ENCODE measurements at places on chromosomes 6 and 20.

- DNase-seq, result no peak
These were observed 25.1 kb downstream of the RNF217 start for GRCh38 chr6:124987291-124987690.

- no peak for DNase-seq
These were observed 23.9 kb downstream of the THBS2 start for GRCh38 chr6:169229615-169230321.

DNA sequence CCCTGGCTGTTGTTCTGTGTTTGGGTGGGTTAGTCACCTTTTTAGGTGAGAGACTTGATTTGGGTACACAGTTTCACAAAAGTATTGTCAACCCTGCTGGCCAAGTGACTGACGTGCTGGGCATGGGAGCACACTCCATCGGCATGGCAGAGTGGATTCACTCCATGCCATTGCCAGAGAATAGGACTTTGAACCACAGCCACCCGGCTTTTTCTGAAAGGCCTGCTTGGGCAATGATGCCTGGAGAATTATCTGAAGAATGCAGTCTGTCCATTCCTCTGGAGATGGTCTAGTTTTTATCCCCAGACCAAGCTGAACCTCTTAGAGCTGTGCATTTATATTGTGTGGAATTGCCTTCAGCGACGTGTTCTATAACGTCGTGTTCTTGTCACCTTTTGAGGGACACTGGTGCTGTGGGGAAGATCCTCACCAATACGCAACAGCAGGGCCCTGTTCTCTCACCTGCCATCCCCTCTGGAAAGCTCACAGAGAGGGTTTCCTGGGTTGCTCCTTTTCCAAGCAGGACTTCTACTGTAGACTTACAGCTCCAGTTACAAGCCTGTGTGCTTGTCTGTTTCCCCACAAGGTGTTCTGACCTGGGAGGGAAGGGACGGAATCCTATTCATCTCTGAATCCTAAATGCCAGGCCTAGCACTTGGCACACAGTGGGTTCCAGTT is 183.4 kb upstream of the AKAP12 start:
- DNase-seq, result no peak

DNA sequence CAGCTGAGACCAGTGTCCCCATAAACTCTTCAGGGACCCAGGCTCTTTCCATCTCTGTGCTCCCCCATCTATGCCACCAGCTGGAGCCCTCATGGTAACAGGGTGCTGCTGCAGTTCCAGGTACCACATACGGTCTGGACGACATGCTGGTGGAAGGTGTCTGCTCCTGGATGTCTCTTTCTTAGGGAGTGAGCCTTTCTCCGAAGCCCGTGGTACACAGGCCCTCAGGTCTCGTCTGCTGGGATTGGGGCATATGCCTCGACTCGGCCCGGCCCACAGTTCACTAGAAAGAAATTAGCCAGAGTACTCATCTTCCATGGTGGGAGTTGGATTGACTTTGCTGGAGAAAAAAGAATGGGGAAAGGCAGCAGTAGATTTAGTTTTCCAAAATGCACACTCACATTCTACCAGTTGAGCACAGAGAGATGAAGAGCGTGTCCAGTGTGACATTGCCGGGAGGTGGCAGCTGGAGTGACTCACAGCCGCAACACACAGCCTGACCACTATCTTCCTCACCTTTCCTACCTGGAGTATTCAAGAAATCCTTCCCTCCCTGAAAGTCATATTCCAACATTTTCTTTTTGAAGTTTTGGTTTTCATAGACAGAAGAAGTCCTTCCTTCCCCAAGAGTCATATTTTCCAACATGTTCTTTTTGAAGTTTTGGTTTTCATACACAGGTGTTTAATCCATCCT is 18.6 kb upstream of the SPO11 start:
- no peak for DNase-seq

DNA sequence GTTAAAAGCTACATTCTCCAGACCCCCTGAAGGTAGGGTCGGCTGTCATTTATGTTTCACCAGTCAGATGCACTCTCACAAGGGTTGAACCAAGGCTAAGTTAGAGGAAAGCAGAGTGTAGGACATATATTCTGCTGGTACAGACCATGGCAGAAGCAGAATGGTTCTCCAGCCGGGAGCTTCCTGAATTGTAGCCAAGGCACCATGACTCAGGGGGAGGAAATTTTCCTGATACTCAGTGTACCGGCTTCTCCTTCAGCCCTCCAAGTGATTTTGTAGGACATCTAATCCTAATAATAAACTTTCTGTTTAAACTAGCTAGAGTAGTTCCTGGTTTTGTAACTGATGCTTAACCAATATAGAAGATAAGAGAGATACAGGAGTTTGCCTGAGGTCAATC is 14.2 kb upstream of the SLPI start:
- DNase-seq, result no peak

GRCh38 chr6:31535538-31536324 is 6.1 kb downstream of the DDX39B start:
- no peak for DNase-seq

Data from T-helper 2 cell (primary cell).